ENCODE measurements at places on chromosomes 2 and 18. TPM values are rescaled to one million over a fixed set of nuclear protein-coding genes. Genes with fewer than 3 reads are reported as not detected.

GRCh38 chr18:77262643-77263465, 13.2 kb downstream of the GALR1 start:
- no peak for DNase-seq

DNA sequence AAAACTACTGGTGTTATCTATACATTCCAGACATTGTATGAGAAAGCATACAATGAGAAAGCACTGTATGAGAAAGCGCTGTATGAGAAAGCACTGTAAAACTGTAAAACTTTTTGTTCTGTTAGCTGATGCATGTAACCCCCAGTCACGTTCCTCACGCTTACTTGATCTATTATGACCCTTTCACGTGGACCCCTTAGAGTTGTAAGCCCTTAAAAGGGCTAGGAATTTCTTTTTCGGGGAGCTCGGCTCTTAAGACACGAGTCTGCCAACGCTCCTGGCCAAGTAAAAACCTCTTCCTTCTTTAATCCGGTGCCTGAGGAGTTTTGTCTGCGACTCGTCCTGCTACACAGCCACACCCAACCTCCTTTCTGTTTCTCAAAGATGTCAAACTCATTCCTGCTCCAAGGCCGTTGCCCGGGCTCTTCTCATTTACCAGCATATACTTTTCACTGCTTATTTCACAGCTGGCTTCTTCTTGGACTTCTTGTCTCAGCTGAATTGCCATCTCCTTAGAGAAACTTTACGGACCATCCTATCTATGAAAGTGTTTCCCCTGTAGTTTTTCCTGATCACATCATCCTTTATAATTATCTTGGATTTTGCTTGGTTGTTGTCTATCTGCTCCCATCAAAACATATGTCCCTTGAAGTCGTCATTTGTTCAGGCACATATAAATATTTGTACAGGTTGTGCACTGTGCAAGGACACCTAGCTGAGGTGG, 29.8 kb upstream of the YES1 start:
- no peak for DNase-seq

GRCh38 chr2:236758406-236758805, 188.8 kb downstream of the ACKR3 start:
- DNase-seq: no peak

- no peak for DNase-seq
Observed at GRCh38 chr2:3516831-3517230, 2.5 kb downstream of the ADI1 start.

Gene ANKRD30BL
- total RNA-seq: not detected

Gene SERPINB12
- 0.76 TPM for total RNA-seq

Gene EMILIN2
- total RNA-seq: 11.1 TPM

DNA sequence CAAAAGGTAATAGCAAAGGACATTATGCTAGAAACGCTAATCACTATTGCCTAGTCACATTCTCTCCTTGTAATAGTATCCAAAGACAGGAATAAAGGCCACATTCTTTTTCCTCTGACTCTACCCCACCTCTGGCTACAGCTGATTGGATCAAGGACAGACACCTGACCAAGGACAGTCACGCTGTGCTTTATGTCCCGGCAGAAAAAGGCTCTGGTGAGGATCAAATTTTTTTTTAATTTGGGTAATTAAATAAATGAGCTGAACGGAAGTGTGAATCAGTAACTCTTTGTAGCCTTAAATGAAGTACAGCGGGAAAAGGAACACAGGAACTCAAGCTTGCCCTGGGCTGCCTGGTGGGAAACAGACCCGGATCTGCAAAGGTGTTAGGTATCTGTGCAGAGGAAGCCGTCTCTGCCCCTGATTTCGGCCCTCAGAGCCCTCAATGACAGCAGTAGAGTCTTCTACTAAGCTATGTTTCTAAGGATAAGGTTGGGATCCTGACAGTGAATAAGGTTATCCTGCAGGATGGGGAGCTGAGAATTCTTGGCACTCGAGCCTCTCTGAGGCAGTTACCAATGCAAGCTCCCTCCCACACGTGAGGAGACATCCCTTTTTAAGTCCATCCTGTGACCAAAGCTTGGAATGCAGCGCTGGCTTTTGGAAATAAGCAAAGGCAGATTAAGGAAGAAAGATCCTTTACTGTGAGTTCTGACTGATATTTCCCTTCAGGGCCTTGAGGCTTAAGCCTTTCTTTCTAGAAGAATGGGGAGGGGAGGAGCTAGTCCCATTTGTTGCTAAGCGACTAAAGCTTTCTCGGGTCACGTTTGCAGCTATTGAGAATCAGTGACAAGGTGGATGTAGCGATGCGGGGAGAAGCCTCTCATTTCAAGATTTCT, 37.8 kb upstream of the IKZF2 start:
- no peak for DNase-seq
